ENCODE measurements at places on chromosomes 7 and 10.

GRCh38 chr10:122911889-122912484, 1.6 kb downstream of the FAM24A start:
- peak; percentile 35 for DNase-seq

- DNase-seq, result no peak
These were observed 16.8 kb downstream of the HNRNPA2B1 start for GRCh38 chr7:26183545-26184280.

GRCh38 chr10:62911210-62911963, 95.2 kb upstream of the EGR2 start:
- DNase-seq, result no peak

- DNase-seq, result no peak
These were observed 29.6 kb downstream of the PCBD1 start for GRCh38 chr10:70858759-70859158.

DNA sequence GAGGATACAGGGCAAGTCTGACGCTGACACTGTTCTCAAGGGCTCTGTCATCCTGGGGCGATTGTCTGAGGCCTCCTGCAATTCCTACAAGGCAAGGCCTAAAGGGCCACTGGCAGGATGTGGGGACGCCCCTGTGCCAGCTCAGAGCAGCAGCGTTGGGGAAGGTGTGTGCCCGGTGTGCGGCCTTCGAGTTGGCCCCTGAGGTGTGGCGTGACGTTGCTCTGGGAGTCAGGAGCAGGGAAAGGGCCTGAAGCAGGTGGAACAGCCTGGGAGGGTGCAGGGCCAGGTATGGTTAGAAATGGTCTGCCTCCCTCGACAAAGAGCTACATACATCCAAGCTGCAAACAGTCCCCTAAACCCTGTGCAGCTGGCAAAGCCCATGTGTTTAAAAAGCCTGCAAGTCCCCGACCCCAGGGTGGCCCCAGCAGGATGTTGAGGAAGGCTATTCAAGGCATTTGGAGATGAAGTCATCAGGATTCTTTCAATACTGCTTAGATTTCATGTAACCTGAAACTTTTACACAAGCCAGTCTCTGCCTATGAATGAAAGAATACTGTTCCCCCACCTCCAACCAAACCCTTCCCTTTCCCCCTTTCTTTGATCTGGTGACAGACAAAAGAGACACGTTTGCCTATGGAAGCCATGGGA, 142.5 kb upstream of the TNS3 start:
- DNase-seq, result peak; percentile 90

GRCh38 chr10:119248681-119249080, 41.3 kb downstream of the GRK5 start:
- no peak for DNase-seq

DNA sequence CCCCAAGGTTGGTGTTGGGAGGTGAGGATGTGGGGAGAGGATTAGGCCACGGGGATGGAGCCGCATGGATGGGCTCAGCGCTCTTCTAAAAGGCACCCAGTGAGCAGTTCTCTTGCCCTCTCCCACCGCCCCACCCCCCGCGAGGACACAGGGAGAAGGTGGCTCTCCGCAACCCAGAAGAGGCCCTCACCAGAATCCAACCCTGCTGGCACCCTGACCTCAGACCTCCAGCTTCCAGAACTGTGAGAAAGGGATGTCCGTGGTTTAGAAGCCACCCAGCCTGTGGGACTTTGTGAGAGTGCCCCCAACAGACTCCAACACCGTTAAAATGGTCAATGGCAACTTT, 242.8 kb upstream of the PPP2R2D start:
- no peak for DNase-seq

GRCh38 chr7:78389022-78389421, 590.4 kb downstream of the PHTF2 start:
- DNase-seq, result no peak

GRCh38 chr10:24912215-24912614, 40.2 kb downstream of the PRTFDC1 start:
- DNase-seq, result peak; percentile 29

- no peak for DNase-seq
These were observed 63.3 kb upstream of the LRRC17 start for GRCh38 chr7:102849538-102849937.

GRCh38 chr10:59888781-59889435, 17.4 kb downstream of the CCDC6 start:
- no peak for DNase-seq

- no peak for DNase-seq
These were observed 950.1 kb downstream of the GRM8 start for GRCh38 chr7:126302639-126303038.

DNA sequence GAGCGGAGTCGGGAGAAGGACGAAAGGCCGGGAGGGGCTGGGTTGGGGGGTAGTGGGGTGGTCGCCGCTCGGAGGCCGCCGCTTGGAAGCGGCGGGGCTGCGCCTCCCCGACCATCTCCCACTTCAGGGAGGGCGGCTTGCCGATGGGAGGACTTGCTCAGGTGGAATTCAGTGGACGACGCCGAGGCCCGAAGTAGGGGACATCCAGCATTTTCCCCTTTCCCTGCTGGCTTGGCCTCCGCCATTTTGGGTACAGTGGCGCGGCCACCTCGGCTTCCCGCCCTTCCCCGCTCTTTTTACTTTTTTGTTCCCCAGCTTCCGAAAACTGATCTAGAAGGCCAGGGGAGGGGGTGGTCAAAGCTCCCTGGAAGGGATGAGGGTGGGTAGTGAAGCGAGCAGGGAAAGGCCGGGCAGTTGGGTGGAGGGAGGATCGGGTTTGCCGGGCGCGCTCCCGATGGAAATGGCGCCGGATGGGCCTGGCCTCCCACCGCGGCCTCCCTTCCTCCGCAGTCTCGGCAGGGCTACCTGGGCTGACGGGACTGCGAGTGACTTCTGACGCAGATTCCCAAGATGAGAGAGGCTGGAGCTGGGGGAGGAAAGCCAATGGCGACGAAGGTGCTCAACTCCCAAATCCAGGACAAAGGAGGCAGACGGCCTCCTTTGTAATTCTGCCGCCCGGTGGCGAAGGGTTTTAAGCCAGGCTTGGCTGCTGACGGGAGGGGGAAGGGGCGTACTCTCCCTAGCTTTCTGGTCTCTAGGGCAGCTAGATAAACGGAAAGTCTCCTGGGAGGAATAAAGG, at the start of gene PBLD:
TSS of gene PBLD (minus strand) at position 670 of the 799 bp plus-strand sequence. CDS start 26,084 bp downstream, outside the sequence.
- peak; percentile 70 for DNase-seq

DNA sequence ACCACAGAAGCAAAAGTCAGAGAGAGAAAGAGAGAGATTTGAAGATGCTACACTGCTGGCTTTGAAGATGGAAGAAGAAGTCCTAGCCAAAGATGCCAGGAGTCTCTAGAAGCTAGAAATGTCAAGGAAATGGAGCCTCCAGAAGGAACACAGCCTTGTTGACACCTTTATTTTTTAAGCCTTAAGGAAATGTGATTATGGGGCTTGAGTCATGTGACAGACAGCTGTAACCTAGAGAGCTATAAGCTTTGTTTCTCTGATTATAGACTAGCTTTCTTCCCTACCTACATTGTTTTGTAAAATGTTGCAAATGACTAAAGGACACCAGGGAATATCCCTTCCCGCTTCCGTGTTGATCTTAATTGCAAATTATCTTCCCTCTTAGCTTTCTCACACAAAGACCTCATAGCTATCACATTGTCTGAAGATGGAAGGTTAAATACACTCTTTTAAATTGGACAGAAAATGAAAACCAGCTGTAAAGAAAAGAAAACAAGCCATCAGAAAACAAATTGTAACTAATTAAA, 199.9 kb downstream of the ARHGAP12 start:
- no peak for DNase-seq

DNA sequence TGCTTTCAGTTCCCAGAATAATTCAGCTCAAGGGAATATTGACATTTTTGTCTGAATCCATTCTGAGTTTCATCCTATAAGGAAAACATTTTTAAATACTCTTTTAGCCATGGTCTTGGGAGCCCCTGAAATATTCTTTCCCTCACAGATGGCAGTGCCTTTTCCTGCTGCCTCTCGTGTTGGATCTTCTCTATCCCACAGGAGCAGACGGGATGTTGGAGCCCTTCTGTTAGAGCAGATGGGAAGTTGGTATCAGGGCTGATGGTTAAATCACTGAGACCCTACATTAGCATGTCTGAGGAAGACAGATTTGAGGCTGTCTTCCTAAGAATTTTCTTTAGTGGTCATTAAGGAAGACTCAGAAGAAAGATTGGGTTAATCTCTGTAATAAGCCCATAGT, 737.8 kb downstream of the LRMDA start:
- DNase-seq, result no peak

DNA sequence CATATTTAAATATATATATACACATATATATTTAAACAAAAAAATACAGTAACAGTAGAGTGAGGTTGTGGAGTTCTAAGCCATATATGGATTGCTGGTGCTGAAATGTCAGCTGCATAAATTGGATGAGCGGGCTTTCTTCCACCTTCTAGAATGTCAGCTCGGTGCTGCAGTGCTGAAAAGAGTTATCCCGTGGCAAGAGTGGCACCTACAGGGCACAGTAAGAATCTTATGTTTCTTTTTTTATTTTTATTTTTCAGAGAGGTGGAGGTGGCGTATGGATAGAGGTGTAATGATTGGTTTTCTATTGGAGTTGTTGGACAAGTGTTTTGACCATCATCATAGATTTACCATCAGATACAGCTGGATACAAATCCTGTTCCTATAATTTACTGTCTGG, 86.2 kb upstream of the DYNC1I1 start:
- peak; percentile 23 for DNase-seq

GRCh38 chr10:14587540-14588083, 187.1 kb downstream of the FAM107B start:
- DNase-seq, result no peak

DNA sequence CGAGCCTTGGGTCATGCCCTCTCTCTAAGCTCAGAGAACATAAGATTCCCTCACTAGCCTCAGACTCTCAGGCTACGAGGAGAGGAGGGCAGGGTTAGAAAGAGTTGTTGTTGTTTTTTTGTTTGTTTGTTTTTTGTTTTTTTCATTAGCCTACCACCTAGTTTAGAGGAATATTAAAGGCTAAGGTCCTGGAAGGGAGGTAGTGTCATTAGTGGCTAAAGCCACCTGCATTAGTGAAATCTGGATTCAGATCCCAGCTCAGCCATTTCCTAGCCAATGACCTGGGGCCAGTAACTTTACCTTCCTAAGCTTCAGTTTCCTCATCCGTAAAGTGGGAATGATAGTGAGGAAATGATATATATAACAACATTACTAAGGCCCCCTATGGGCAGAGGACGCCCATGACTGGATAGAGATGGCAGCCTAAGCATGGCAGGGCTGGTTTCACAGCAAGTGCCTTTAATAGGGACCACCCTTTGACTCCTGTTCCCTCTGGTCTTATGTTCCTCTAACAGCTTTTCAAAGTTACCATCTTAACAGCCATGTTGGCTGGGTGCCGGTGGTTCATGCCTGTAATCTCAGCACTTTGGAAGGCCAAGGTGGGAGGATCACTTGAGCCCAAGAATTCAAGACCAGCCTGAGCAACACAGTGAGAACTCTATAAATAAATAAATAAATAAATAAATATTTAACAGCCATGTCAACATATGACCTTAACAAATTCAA, 5.1 kb downstream of the DDIT4 start:
- no peak for DNase-seq
